ENCODE measurements at places on chromosomes 4 and X.

DNA sequence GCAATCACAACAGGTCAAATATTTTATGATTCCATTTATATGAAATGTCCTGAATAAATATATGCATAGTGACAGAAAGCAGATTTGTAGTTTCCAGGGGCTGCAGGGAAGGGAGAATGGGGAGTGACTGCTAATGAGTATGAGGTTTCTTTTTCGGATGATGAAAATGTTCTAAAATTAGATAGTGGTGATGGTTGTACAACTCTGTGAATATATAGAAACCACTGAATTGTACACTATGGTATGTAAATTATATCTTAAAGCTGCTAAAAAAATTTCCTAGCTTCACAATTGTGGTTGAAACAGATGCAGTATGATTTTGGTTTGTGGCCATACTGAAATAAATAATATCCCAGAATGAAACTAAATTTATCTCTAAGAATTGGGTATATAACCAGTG is 12.9 kb upstream of the IL2 start:
- no peak for DNase-seq

DNA sequence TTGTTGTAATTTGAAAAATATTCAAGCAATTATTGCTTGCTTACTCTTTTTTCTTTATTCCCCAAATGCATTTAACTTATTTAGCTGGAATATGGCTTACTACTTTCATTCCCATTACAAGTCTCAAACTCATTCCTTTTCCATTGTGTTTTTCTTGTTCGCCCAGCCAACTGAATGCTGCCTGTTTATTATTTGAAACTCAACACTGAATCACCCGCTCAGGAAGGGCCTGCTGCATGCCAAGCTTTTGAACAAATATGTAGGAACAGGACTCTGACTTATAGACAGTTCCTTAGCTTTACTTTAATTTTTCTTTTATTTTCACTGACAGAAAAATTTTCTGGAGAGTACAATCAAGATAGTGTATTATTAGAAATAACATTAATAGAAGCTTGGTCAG is 12.9 kb downstream of the PCDH18 start:
- DNase-seq, result no peak

- DNase-seq, result no peak
Observed at GRCh38 chrX:115616943-115617563, 56.1 kb downstream of the PLS3 start.

DNA sequence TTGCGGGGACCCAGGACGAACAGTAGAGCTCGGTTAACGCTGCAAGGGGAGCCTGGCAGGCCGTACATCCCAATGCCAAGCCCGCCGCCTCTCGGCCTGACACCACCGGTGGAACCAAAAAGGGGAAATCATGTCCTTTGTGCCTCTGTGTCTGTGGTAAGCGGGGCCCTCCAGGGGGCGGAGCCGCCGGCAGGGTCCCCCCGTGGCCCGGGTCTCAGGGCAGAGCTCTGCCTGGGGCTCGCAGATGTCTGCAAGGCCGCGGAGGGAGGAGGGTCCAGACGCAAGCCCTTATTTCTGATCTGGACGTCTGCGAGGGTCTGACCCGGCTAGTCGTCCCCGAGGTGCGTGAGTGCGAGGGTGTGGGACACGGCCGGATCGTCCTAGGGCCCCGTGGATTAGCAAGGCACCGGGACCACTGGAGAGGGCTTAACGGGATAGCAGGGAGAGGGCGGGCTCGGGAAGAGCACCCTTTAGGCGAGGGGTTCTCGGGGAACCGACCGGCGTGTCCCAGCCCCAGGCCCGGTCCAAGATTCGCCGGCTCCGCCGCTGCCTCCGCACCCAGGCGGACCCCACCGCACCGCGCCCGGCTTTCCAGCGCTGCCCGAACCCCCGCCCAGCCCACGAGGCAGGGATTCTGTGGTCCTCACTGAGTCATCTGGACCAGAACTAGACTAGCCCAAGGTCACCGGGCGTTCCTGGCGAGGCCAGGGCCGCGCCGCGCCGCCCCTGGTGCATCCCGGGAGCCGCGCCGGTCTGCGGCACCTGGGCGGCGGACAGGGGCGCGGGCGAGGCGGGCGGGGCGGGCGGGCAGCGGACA is 863 bp upstream of the FAM193A start:
- DNase-seq, result peak; percentile 20

DNA sequence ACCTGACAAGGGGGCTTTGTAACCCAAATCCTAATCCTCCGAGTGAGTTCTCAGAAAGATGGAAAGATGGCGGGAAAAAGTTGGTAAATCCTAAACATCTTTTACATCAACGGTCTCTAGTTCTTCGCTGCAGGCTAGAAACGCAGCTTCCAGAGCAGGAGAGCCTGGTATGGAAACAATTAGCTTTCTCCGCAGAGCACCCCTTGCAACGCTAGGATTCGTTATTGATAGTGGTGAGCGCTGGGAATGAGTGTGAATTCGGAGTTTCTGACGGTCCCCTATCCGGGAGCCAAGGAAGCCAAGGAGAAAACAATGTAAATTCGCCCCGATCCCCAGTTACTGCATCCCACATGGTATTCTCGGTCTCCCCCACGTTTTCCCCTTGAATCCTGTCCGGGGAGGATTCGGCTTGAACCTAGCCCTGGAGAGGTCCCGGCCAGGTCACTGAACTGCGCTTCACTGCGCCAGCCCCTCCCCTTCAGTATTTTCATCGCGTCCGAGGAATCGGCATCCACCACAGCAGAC is 4.7 kb upstream of the NEUROG2 start:
- no peak for DNase-seq

- DNase-seq, result no peak
Observed at GRCh38 chr4:11196927-11197522, 231.7 kb downstream of the HS3ST1 start.

DNA sequence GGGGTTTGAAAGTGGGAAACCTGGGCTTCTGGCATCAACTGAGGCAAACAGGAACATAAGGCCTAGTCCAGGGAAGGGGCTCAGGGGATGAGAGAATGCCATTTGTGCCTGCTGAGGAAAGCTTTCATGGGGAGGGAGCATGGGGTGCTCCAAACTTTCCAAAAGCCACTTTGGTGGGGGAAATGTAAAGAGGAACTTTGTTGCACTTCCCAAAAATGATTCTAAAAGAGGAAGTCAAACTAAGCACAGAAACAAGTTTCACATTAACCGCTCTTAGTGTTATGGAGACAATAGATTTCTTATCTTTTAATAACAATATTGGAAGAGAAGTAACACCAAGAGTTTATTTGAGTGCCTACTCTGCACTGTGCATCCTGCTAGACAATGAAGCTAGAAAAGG is 32.3 kb downstream of the GAB3 start:
- no peak for DNase-seq

GRCh38 chr4:8330821-8331574 is 61.4 kb downstream of the HTRA3 start:
- no peak for DNase-seq

Measured in cerebellum (tissue), 4 donors.